ENCODE measurements at places on chromosomes 16 and 17.

GRCh38 chr17:13825526-13826040 is 223.9 kb upstream of the HS3ST3A1 start:
- DNase-seq = no peak

GRCh38 chr16:71629278-71630016 is 3.5 kb downstream of the MARVELD3 start:
- DNase-seq = no peak

GRCh38 chr16:11546608-11547061 is 40.1 kb downstream of the LITAF start:
- no peak for DNase-seq

GRCh38 chr17:17533901-17534441 is 37.8 kb upstream of the RASD1 start:
- no peak for DNase-seq

DNA sequence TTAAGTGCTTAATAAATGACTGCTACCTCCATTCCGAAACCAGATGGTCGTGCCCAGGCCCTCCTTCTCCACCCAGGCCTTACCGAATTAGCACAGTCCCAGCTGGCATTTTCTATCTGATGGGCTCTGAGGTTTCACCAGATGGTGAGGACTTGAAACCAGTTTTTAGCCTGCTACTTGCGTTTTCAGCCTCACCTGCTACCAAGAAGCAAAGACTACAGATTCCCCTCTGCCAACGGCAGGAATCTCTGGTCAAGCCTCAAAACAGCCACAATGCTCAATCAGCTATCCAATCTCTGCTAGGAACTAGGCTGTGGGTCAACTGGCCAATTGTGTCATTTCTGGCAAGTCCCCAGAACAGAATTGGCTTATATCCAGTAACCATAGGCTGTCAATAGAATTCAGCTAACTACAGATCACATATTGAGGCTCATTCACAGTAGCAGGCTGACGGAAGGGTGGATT is 11.7 kb downstream of the PECAM1 start:
- peak; percentile 17 for DNase-seq

DNA sequence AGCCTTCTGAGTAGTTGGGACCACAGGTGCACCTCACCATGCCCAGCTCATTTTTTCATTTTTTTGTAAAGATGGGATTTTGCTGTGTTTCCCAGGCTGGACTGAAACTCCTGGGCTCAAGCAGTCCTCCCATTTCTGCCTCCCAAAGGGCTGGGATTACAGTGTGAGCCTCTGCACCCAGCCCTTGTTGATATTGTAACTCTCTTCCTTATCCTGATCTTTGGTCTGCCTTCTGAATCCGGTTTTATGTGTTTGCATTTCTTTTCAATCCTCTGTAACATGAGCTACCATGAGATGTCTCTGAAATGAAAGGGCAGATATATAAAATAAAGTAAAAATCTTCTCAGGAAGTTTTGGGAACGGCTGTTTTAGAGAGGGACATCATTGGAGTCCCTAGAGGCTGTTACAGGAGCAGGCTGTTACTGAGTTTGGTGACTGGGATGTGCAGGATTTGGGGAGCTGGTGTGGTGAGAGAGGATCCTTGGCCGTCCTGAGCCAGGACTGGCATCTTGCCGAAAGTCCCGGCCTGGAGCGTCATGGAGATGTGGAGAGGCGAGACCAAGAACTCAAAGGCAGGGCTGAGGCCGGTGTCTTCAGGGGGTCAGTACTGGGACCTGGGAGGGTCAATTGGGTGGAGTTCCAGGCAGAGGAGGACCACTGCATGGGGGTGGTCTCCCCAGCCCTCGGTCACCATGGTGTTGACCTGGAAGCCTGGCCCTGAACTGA is 39.4 kb downstream of the ATP2C2 start:
- DNase-seq = no peak

- no peak for DNase-seq
Observed at GRCh38 chr17:21031756-21032396, 10.9 kb downstream of the USP22 start.

- no peak for DNase-seq
Observed at GRCh38 chr17:71224824-71225575, 895.8 kb upstream of the SOX9 start.

GRCh38 chr17:83204230-83204725 is 124.9 kb downstream of the METRNL start:
- DNase-seq = no peak

GRCh38 chr16:10995565-10995964 is 51.2 kb downstream of the CLEC16A start:
- DNase-seq = no peak

GRCh38 chr17:57508671-57509070 is 236.4 kb downstream of the CCDC182 start:
- no peak for DNase-seq

DNA sequence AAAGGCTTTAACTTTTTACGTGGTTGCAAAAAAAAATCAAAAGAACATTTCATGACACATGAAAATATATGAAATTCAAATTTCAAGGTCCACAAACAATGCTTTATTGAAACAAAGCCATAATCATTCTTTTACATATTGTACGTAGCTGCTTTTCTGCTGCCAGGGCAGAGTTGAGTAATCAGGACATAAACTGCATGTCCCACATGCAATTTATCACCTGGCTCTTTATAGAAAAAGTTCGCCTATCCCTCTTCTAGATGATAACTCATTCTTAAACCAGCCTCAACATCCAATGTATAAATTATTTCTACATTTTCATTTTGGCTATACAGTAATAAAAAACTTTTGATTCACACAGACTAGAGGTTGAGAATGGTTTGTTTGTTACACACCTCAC is 154.9 kb downstream of the AXIN2 start:
- no peak for DNase-seq

DNA sequence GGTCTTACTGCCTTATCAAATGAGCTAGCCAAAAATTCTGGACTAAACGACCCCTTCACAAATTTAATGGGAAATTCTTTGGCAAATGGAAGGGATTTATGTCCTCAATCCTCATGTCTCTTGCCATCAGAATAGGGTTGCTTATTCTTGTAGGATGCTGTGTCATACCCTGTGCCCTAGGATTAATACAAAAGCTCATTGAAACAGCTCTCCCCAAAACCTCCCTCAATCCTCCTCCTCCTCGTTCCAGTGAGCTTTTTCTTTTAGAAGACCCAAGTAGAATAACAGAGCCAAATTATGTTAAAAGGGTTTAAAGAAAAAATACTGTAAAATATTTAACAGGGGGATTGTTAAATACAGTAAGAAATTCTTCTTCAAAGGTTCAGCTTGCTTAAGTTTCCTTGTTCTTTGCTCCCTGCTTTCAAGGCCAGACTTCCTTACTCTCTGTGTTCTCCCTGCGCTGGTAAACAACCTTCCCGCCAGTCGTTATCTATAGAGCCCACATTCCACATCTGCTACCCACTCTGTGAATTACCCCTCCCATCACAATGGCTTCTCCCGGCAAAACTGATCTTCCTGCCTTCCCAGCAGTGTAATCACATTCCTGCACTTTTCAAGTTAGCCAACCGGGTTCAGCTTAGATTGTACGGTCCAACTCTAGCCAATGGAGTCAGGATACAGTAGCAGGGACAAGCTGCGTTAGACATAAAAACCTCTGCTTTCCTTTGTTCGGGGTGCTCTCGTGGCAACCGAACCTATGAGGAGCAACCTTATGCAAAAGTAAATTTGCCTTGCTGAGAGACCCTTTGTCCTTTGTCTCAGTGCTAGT is 9.7 kb downstream of the HPR start:
- peak; percentile 28 for DNase-seq

DNA sequence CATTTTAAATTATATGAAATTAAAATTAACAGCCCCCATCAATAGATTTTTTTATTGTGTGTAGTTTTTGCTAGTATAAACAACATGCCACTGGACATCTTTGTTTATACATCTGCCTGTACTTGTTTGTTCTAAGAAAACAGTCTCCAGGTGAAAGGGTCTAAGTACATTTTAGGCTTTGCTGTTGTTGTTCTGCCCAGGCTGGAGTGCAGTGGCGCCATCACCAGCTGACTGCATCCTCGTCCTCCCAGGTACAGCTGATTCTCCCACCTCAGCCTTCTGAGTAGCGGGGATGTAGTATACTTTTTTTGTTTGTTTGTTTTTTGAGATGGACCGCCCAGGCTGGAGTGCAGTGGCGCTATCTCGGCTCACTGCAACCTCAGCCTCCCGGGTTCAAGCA is 25.5 kb downstream of the C17orf58 start:
- no peak for DNase-seq

DNA sequence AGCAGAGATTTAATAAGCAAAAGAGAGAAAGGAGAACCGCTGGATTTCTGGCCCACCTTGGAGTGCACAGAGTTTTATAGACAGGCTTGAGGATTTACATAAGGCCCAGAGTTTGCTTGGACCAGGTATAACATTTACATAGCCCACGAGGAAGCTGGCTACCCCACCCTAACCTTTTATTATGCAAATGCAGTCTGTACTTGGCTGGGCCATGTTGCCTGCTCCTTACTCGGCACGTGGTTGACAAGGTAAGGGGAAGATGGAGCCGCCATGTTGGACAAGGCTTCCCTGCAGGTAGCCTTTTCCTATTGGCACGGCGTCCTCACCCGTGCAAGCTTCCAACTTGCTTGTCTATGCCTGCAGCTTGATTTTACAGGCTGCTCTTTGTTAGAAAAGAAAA is 35.2 kb upstream of the HS3ST3A1 start:
- no peak for DNase-seq

- DNase-seq = no peak
Observed at GRCh38 chr16:10813099-10813455, 5.5 kb downstream of the TVP23A start.

DNA sequence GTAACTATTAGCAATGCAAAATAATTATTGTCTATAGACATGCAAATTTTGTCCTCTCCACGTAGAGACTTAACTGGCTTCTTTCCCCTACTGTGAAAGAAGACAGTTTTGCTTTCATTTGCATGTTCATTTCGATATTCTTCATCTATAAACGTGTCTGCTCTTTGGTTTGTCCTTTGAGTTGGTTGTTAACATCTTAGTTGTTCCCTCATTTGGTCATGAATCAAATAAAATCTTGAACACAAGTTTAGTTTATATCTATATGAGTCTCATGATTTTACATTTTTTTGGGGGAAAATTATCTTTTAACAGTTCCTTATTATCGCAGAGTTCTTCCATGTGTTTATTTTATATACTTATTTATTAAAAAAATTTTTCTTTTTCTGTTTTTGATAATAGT is 214.4 kb downstream of the UTP18 start:
- no peak for DNase-seq

DNA sequence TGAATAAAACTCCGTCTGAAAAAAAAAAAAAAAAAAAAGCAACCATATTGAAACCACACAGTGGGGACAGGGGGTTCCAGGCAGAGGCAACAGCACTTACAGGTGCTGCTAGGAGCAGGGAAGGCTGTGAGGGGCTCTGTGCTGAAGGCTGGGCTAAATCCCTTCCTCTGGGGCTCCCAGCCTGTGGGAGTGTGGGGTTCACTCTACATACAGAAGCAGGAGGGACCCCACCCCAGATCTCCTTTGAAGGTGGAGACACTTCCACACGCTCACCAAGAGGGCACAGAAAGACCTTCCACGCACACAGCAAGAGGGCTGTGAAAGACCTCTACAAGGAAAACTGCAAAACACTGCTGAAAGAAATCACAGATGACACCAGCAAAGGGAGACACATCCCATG is 53.9 kb downstream of the USP22 start:
- no peak for DNase-seq

GRCh38 chr16:16093628-16094332 is 129.5 kb downstream of the ABCC6 start:
- DNase-seq = no peak

GRCh38 chr17:37239690-37240334 is 136.0 kb upstream of the C17orf78 start:
- no peak for DNase-seq

GRCh38 chr16:75614066-75614897 is 8.8 kb downstream of the ADAT1 start:
- DNase-seq = no peak

DNA sequence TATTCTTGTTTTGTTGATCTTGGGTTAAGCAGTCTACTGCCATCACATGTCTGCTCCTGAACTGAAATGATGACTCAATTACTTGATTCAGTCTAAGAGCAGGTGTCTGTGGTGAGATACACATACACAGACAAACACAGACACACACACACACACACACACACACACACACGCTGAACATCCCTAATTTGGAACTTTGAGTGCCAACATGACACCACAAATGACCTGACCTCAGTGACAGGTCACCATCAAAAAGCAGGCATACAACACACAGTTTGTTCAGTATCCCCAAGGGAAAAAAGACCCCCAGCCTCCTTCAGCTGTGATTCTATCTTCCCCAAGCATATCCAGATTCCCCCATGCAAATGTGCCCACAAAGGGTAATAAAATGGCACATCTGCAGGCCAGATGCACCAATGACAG is 130.1 kb upstream of the TMEM97 start:
- DNase-seq = no peak

DNA sequence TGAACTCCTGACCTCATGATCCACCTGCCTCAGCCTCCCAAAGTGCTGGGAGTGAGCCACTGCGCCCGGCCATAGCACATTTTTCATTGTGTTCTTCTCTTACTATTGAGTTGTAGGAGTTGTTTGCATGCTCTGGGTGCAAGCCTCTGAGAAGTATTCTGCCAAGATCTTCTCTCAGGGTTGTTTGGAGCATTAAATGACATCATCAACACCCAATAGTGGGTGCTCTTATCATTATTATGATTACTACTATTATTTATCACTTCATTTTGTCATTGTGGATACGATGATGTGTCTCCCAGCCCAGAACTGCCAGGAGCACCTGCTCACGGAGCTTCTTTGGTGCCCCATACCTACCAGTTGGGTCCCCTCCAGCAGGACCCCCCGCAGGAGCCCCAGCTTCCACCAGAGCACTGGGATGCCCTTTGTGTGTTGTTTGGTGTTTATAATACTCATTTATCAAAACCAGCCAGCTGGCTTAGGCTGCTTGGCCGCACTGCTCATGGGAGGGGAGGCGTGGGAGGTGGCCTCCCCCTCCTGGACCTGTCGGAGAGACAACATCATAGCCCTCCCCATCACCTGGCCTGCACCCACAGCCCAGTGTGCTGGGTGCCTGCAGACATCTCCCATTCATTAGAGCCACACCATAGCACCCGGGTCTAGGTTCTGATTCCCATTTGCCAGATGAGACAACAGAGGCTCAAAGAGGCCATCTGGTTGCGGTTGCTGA is 12.9 kb upstream of the MAP2K3 start:
- DNase-seq = no peak

GRCh38 chr16:53714205-53715022 is 10.5 kb downstream of the FTO start:
- peak; percentile 75 for DNase-seq

GRCh38 chr17:364766-365165 is 12.2 kb upstream of the RPH3AL start:
- no peak for DNase-seq

Data from NCI-H82 (cell line).